Activated CD8-positive, alpha-beta memory T cell treated with anti-CD3 and anti-CD28 coated beads, Interleukin-2, amount 50 U/mL, for 48 hours (primary cell): ENCODE measurements at places on chromosomes 1 and 21.

DNA sequence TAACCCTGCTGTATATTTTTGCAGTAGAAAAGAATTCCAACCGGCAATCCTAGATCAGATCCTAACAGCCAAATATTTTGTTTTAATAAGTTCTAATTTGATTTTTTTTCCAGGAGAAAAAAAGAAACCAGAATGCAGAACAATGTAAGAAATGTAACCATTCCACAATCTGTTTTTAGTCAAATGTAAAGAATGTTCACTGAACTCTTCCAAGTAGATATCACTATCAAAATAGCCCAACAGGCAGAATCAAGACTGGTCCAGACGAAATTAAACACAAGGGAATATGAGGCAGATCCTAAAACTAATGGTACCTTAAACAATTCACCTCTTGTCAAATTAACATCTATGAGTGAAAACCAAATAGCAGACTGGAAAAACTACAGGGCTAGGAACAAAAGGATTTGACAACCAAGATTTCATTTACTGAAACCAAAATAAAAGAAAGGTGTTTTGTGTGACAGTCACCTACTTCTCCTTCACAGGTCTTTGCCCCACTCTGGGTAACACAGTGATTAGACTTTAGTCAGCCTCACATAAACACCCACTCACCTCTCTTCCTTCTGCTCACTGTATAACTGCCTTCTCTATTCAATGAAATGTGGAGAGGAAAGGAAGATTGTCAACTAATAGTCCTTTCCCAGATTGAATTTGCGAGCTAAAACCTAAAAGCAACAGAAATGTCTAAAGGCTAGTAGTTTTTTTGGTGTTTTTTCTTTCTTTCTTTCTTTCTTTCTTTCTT is 137.9 kb downstream of the FAF1 start:
- no peak for DNase-seq

GRCh38 chr1:234725177-234726132 is 115.5 kb upstream of the IRF2BP2 start:
- DNase-seq = peak; percentile 69

DNA sequence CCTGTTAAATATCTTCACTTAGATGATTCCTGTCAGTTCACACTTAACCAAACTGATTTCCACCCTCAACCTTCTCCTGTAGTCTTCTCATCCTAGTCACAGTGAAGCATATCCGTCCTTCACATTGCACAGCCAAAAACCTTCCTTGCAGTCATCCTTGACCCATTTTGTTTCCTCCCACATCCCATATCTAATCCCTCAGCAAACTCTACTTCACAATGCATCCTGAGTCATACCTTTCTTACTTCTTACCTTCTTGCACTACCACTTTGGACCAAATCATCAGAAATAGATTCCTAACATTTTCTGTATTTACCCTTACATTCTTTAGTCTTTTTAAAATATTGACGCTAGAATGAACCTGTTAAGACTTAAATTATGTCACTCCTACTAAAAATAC is 86.9 kb downstream of the OLFML2B start:
- DNase-seq = no peak

DNA sequence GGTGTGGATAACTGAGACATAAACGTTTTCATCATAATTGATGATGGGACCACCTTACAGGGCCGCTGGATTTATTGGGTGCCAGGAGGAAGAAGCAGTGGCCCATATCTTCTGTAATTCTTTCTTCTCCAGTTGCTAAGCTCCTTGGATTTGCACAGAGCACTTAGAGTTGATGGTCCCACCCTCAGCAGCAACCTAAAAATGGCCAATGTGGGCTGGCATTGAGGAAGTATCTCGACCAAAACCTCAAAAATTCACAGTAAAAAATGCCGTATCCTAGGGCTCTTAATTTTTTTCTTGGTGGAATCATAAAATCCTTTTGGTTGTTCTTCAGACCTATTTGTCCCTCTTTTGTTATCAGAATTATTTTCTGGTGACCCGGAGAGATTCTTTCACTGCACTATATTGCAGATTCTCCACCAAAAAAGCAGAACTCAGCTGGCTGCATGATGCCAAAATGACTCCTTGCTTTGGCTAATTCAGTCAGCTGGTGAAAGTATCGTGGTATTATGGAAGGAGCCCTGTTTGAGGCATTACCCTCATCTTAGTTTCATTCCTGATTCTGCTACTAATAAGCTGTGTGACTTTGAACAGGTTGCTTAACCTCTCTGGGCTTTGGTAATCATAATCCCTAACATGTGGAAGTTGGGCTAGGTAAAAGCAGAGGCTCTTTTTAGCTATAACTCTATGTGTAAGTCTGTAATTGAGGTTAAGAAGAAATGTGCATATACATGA is 27.6 kb downstream of the KIRREL1 start:
- DNase-seq = no peak

GRCh38 chr1:8945568-8945967 is at the start of gene CA6:
Gene CA6 (plus strand): TSS chr1:8945868. CDS start chr1:8945887, 19 bp downstream.
- DNase-seq = no peak

DNA sequence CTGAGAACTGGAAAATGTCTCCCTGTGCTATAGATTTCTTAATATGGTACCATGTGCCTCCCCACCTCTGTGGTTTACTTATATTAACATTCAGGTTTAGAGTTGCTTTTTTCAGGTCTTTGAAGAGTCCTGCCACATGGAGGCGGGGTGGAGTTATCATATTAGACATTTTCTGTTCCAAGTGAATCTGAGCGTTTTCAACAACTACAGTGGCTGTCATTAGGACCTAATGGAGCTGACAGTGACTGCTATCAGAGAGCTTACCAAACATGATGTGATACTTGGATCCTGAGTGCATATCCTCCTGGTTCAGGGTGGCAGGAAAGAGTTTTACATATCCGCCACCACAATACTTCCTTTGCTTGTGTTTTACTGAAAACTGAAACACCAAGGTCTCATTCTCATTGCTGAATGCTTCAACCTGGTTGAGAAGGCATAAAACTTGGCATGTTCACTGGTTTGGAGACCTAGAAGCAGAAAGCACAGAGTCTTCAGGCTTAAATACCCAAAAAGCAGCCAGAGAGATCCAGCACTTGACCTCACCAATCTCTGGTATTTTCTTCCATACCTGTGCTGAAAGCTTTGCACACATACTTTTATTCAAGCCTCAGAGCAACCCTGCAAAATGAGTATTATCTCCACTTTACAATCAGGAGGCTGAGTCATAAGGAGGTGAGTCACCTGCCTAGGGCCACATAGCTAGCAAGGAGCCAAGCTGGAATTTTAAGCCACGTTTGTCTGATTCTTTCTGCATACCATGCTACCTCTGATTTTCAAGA is 47.4 kb upstream of the OSBPL9 start:
- no peak for DNase-seq
